Temporal lobe (tissue), 4 donors: ENCODE measurements at places on chromosomes 5 and 9. TPM values are rescaled to one million over a fixed set of nuclear protein-coding genes. Genes with fewer than 3 reads are reported as not detected.

CCNI2 gene
- under 0.01 TPM for total RNA-seq

SARDH gene
- total RNA-seq = 2.2 TPM

CDO1 gene
- 62.7 TPM for total RNA-seq

LMNB1 gene
- total RNA-seq = 55.8 TPM

SAXO1 gene
- under 0.01 TPM for total RNA-seq

ADRA1B gene
- 0.74 TPM for total RNA-seq

MYO10 gene
- total RNA-seq = 36.6 TPM
